ENCODE measurements at places on chromosomes 1 and 21.

DNA sequence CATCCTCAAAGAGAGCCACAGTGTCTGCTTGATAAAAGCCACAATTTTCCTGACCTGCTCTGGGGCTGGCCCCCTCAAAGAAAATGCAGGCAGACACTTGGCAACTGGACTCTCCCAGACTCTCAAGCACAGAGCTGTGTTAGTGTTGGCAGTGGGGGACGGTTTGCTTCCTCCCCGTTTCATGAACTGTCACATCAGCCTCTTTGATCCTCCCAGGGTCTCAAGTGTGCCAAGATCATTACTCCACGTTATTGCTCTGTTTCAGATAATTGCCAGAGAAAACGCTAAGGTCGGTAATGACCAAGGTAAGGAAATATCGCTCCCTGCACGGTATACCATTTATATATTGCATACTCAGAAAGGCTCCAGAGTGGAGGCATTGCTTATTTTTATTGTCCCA, 138.8 kb downstream of the NTMT2 start:
- DNase-seq = peak; percentile 73

GRCh38 chr1:241957692-241958494, at the start of gene BECN2:
Gene BECN2 (plus strand): TSS chr1:241957767. CDS start chr1:241957767, 0 bp downstream.
- DNase-seq = no peak

DNA sequence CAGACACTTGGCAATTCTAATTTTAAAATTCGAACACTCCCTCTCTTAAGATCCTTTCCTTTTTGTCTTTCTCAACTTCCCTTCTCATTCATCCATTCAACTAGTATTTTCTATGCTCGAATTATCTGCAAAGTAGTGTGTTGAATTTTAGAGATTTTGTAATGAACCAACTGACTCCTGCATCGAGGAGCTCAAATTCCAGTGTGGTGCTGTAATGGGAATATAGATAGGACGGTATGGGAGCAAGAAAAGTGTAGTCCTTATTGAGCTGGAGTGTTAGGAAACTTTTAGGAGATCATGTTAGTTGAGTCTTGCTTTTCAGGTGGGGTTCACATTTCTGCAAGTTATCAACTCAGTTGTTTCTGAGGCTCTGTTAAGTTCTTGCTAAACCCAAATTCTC, 897.5 kb downstream of the TTLL7 start:
- no peak for DNase-seq

- DNase-seq = no peak
Observed at GRCh38 chr1:231494439-231495110, 33.9 kb upstream of the TSNAX start.

GRCh38 chr1:67648582-67649326, 36.2 kb upstream of the GADD45A start:
- DNase-seq = no peak

DNA sequence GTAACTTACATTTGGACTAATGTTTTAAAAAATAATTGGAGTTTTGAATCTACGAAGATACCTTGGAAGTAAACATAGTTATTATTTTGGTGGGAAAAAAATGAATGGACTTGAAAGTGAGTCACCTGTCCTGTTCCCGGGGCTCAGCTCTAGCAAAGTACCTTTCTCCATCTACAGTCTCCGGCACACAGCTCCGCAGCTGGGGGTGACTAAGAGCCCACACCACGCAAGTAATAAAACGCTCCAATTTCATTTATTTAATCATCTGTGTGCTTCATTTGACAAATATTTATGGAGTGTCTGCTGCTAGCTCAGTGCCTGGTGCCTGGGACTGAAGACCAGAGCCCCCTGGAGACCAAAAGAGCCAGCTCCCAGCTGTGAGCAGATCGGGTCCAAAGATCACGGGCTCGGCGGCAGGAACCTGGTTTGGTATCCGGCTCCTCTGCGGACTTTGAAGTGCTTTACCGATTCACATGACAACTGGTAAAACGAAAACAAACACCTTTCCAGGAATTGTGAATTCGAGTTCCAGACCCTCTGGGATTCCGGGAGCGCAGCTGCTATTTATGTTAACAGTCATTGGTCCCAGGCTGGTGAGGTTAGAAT, 1.7 kb upstream of the RIPK4 start:
- DNase-seq = no peak

DNA sequence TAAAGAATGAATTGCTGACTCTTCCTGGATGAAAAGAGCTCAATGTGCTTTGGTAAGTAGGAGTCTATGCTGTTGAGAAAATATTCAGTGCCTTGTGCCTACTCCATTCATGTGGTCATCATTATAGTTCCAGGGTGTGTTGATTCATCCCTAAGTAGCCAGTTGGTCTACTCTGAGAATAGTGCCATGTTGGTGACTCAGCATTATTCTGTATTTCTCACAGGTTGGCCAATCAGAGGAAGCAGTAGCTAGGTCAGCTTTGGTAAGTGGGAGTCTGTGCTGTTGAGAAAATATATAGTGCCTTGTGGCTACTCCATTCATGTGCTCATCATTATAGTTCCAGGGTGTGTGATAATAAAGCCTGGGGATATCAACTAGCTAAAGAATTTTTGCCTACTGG, 397.3 kb downstream of the AGBL4 start:
- no peak for DNase-seq

- DNase-seq = no peak
Observed at GRCh38 chr1:200048244-200048643, 20.7 kb downstream of the NR5A2 start.

DNA sequence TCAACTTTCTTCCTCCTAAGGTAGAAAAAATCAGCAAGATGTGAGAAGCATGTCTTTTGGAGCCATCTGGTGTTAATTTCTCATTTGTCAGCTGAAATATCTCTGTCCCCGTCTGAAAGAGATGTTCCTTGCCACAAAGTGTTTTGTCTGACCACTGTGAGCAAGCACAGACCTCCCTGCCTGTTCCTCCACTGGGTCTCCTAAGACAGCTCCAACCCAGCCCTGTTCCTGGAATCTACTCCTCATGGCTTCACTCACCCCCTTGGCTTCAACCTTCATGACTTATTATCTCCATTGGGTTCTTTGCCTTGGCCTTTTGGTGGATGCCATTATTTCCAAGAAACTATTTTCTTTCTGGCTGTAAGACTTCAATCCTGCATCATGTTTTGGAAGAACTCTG, 65.7 kb upstream of the CACHD1 start:
- no peak for DNase-seq

GRCh38 chr1:225450491-225451191, 22.8 kb upstream of the LBR start:
- no peak for DNase-seq

GRCh38 chr1:192573499-192573898, 2.1 kb upstream of the RGS1 start:
- DNase-seq = no peak

DNA sequence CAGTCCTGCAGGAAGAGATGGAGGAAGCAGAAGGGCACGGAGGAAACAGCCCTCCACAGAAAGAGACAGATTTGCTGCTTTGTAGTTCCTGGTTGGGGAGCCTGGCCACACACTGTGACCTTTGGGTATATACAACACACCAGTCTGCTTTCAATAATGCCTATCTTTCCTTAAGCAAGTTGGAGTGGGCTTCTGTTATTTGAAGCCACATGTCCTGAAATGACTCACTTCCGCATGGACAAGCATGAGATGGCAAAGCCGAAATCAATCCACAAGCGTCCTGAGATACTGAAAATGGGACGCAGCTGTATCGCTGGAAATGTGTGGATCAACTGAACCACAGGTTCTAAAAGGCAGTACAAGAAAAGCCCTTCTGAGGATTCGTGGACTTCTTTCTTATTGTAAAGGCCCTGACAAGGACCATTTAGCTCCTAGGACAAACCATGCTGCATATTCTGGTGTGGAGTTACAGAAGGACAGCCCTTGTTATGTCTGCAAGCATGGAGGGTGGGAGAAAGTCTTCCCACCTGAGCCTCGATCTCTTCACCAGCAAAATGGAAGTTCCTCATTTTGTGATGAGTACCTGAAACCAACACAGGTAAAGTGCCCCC, 22.7 kb upstream of the FHAD1 start:
- no peak for DNase-seq
